ENCODE measurements at places on chromosomes 2 and 18. TPM values are rescaled to one million over a fixed set of nuclear protein-coding genes. Genes with fewer than 3 reads are reported as not detected.
A peak's percentile ranks its signal among the peaks of the same experiment; 100 is the strongest.

CPLX4 gene
- 0.33 TPM for total RNA-seq

GRCh38 chr18:24914171-24914525, 437.8 kb downstream of the ZNF521 start:
- no peak overlapping the region for H3K27ac ChIP-seq
- H3K36me3 ChIP-seq = no peaks in the 10 kb centered on the region
- no peaks in the 10 kb centered on the region for H3K27me3 ChIP-seq
- no peak overlapping the region for H3K4me3 ChIP-seq
- no peak for DNase-seq

EGR4 gene
- not detected for total RNA-seq

- H3K27ac ChIP-seq = peak overlapping the region; percentile 74
- DNase-seq = no peak
- peaks cover 53% of the 10 kb centered on the region for H3K4me1 ChIP-seq
- no peak overlapping the region for H3K4me3 ChIP-seq
- no peaks in the 10 kb centered on the region for H3K27me3 ChIP-seq
- no peaks in the 10 kb centered on the region for H3K36me3 ChIP-seq
Measured at GRCh38 chr2:161134547-161135518, 25.4 kb upstream of the TANK start.

- peaks cover 26% of the 10 kb centered on the region for H3K4me1 ChIP-seq
- no peak for DNase-seq
- no peak overlapping the region for H3K4me3 ChIP-seq
- H3K27me3 ChIP-seq = no peaks in the 10 kb centered on the region
- H3K36me3 ChIP-seq = no peaks in the 10 kb centered on the region
Measured at GRCh38 chr2:152421521-152422370, 86.8 kb downstream of the FMNL2 start.

DNA sequence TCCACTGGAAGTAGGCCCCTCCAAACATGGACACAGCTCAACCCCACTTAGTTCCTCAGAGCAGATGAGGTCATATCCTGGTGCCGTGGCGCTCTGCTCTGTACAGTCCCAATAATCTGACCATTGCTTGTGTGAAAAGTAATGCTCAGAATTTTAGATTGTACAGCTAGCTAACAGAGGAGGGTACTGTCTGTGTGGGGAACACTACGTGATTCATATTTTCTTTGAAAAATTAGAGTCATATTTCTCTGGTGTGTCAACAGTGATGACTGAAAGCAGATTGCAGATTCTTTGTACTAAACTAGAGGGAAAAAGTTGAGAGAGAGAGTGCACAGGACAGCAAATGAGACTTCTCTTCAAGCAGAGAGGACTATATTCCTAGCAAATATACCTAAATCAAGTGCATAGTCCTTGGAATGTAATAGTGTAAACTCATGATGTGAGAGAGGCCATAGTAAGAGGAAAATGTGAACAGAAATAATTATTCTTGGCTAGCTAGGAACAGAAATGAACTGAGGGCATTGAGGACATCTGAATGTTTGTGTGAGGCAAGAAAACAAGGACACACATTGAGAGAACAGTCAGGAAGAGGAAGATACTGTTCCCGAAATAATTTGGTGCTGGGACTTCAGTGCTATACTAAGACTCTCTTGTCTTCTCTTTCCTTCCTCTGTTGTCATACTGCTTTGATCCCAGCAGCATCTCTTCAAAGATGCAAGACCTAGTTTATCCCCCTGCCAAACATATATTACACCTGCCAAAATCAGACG, 157.0 kb upstream of the RND3 start:
- no peaks in the 10 kb centered on the region for H3K36me3 ChIP-seq
- H3K4me3 ChIP-seq = no peak overlapping the region
- peaks cover 12% of the 10 kb centered on the region for H3K4me1 ChIP-seq

DNA sequence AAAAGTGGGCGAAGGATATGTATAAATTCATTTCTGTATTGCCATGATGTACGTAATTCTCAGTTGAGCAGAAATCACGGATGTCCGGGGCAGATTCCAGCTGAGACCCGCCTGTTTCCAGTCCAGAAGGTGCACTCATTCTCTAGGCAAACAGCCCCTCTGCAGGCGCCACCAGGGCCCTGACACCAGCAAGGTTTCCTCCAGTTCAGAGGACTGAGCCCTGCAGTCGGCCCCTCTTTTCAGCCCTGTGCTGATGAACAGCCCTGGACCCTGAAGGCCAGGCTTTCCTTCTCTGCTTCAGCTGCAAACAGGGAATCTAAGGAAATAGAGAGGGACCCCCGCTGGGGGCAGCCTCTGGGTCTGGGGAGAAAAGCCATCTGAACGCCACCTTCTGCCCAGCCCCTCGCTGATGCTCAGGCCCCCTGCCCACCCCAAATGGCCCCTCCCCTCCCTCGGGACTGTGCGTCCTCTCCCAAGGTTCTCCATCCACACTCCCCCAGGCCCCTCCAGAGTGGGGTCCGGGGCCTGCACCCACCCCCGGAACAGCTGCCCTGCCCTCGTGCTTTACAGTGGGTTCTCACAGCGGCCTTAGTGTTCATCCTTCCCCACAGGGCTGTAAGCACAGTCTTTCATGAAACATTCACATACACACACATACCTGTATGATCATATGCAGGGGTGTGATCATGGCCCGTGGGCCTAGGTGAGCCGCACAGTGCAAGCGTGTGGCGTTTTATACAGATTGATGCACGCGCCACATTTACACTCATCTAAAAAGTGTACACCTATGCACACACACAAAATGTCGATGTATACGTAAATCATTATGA, 12.1 kb downstream of the COPS9 start:
- H3K36me3 ChIP-seq = peaks cover 28% of the 10 kb centered on the region
- no peak overlapping the region for H3K27ac ChIP-seq
- H3K27me3 ChIP-seq = no peaks in the 10 kb centered on the region

GKN1 gene
- total RNA-seq = not detected

MERTK gene
- total RNA-seq = 28.1 TPM

DNA sequence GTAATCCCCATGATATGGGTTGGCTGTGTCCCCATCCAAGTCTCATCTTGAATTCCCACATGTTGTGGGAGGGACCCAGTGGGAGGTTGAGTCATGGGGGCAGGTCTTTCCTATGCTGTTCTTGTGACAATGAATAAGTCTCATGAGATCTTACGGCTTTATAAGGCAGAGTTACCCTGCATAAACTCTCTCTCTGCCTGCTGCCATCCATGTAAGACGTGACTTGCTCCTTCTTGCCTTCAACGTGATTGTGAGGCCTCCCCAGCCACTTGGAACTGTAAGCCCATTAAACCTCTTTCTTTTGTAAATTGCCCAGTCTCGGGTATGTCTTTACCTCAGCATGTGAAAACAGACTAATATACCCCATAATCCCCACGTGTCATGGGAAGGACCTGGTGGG, 61.9 kb upstream of the LDAH start:
- no peaks in the 10 kb centered on the region for H3K27me3 ChIP-seq
- no peak overlapping the region for H3K4me3 ChIP-seq
- H3K27ac ChIP-seq = no peak overlapping the region
- H3K36me3 ChIP-seq = no peaks in the 10 kb centered on the region
- no peaks in the 10 kb centered on the region for H3K4me1 ChIP-seq

DNA sequence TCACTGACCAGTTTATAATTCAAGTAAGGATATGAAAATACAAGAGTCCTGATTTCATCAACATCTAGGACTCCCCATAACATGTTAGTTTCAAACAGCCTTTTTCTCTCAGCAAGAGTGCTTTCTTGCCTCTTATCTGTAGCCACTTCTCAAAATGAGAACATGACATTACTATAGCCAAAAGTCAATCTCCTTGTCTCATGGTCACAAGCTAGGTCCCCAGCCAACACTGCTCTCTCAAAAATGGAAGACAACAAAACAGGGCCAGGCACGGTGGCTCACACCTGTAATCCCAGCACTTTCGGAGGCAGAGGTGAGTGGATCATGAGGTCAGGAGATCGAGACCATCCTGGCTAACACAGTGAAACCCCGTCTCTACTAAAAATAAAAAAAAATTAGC, 15.8 kb downstream of the CLASP1 start:
- H3K27me3 ChIP-seq = no peaks in the 10 kb centered on the region
- no peaks in the 10 kb centered on the region for H3K36me3 ChIP-seq
- H3K4me3 ChIP-seq = no peak overlapping the region
- DNase-seq = no peak
- H3K27ac ChIP-seq = no peak overlapping the region

ERBB4 gene
- total RNA-seq = 0.14 TPM

ZNF532 gene
- total RNA-seq = 86.4 TPM
